ENCODE measurements at places on chromosomes 1 and 21.

DNA sequence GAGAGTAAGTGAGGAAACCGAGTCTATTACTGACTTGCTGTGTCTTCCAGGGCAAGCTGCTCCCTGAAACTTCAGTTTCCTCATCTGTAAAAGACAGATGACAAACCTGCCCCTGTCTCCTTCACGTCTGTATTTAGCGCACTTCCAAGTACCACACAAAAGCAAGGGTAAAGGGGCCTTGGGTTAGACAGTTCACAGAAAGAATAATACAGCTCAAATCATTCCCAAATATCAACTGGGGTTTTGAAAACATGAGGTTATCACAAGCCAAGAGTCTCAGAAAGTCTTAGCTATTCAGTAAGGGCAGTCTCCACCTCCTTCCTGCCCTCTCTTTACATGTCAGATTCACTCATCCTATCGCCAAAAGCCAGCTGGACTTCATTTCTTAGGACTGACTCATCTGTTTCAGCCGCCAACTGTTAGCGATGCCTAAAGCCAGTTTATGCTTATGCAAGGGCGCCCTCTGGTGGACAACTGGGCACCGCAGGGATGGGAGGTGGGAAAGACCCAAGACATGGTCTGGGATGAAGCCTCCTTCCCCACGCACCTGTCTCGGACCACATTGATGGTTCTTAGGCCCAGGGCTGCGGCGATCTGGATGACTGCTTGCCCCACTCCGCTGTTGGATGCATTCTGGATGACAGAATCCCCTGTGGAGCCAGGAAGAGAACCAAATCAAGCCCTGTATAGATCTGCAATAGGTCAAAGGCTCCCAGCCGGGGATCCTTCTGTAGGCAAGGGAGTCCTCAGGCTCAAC lies 21.1 kb upstream of the SRSF4 start:
- DNase-seq, result peak; percentile 98

DNA sequence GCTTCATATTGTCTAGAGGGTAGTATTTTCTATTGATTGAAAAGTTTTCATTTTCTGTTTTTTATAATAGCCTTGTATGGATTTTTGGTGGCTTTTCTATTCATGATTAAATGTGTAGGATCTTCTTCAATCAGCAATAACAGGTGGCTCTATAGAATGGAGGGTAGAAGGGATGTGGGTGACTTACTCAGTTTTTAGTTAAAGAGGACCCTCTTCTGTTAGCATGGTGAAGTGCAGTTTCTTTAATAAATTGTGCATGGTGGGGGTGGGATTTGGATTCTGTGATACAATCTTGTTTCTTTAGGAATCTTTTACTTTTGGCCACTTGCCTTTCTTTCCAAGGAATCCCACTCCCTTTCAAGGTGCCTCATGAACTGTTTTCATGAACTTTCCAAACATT lies 64.7 kb downstream of the SLC35A3 start:
- DNase-seq, result peak; percentile 53

DNA sequence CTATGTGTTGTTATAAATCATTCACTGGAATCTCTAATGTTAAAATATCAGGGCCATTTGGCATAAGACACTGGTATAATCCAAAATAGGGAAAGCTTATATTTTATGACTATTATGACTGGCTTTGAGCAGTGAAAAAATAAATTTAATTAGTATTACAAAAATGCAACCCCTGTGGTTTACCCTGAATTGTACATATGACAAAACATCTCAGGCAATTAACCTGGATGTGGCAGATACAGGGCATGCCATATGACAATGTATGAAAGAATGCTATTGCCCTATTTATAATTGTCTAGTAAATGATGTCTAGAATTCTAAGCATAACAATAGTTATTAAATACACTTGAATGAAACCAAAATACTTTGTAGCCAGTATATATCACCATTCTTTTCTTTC lies 532.5 kb upstream of the ADGRL4 start:
- no peak for DNase-seq

- peak; percentile 54 for DNase-seq
Observed at GRCh38 chr1:222910699-222911098, 95.9 kb downstream of the DISP1 start.

- no peak for DNase-seq
Observed at GRCh38 chr1:47872886-47873285, 124.3 kb downstream of the TRABD2B start.

GRCh38 chr1:66012106-66012784 lies 219.6 kb downstream of the PDE4B start:
- DNase-seq, result no peak

DNA sequence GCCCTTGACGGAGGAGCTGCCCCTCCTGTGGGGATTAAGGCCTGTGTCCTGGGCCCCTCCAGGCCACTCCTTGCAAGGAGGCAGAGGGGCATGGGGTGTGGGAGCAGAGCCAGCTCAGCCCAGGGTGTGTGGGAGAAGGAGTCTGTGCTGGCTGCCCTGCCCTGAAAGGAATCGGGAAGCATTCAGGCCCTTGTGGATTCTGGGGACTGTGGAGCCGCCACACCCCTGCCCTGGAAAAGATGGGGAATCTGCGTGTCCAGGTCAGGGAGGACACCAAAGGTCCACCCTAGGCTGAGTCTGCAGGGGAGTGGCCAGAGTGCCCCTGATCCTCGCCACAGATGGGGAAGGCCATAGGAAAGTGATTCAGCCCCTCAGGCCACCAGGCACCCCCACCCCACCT lies 16.5 kb upstream of the PRDM16 start:
- no peak for DNase-seq

- DNase-seq, result no peak
Observed at GRCh38 chr1:1432951-1433803, 2.3 kb upstream of the VWA1 start.

DNA sequence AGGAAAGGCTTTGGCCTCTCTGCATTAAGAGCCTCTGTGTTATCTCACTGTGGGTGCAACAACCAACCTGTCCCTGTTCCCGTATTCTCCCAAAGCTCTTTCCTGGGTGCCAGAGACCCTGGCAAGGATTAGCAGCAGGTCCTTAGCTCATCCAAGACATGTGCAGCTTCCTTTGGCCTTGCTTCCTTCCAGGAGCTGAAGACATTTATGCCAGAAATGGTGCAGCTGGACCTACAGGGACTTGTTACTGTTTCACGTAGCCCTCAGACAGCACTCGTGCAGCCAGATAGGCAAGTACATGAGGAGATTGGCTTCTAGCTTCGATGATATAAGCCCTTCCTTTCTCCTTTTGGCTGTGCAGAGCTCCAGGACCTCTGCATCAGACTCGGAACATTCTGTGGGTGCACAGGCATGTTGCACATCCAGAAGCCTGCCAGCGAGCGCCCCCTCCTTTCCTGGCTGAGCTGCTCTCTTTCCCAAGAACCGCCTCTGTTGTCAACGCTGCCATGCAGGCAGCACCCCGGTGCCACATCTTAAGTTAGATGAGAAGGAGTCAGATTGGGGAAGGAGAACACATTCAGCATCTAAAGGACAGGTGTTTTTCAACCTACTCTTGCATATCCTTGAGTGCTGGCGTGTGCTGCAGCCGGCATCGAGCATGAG lies 284.5 kb upstream of the PLXNA2 start:
- no peak for DNase-seq

DNA sequence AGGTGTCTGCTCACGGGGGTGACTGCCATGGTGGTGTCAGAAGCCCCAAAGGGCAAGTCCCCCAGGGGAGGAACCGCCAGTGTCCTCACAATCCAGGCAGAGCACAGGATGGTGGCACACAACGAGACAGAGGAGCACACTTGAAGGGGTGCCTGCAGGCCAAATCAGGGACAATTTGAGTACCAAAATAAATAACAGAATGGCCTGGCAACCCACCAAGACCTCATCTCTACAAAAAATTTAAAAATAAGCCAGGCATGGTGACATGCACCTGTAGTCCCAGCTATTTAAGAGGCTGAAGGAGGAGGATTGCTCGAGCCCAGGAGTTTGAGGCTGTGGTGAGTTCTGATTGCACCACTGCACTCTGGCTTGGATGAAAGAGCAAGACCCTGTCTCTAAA lies 38.2 kb downstream of the TIAM1 start:
- no peak for DNase-seq

All from ELR (cell line).